SK-MEL-5 (cell line): ENCODE measurements at places on chromosomes 6 and 20.
A peak's percentile ranks its signal among the peaks of the same experiment; 100 is the strongest.

DNA sequence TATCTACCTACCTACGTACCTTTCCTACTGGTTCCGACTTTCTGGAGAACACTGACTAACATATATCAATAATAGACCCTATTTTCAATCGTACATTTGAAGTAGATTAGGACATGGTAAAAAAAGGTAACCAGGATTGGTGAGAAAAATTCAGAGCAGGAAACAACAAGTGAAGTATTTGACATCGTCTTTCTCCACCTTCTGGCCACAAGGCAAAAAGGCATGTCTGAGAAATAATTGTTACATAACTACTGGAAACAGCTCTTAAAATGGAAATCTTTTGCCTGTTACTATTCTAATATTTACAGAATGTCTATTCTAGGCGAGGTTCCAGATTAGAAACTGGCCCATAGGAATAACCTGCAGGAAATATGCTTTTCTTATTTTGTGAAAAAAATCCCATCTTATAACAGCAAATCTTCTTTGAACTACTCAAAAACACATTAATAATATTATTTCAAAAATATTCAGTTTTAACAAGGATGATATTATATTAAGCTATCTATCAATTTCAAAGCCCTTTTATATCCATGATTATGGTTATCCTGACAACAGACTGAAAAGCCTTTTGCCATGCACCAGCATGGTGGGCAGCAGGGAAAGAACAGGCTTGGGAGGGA is 80.8 kb downstream of the RCAN2 start:
- peak; percentile 16 for DNase-seq

DNA sequence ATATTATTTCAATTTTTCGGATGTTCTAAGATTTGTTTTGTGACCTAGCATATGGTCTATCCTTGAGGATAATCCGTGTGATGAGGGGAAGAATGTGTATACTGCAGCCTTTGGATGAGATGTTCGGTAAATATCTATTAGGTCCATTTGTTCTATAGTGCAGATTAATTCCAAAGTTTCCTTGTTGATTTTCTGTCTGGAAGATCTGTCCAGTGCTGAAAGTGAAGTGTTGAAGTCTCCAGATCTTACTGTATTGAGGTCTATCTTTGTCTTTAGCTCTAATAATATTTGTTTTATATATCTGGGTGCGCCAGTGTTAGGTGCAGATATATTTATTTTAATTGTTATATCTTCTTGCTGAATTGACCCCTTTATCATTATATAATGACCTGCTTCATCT is 32.2 kb upstream of the SNAP91 start:
- DNase-seq = no peak

DNA sequence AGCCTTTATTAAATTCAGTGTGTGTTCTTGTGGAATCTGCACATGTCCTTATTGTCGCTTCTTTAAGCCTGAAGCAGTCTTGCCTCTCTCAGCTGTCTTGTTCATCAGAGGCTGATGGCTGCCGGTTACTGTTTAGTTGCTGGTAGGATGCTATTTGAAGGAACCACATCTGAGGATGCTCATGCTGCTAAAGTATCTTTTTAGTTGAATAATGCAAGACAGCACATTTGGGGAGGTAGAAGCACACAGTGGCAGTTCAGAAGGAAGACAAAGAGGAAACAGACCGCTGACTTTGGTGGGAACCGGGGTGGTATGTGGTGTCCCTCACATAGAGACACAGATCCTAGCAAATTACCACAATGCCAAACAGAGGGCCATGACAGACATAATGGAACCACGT is 144.2 kb upstream of the HDDC2 start:
- no peak for DNase-seq

GRCh38 chr20:63664861-63665594 is 6.9 kb downstream of the RTEL1 start:
- no peak for DNase-seq

GRCh38 chr6:135030056-135030473 is 24.6 kb downstream of the HBS1L start:
- no peak for DNase-seq

GRCh38 chr20:47118206-47118605 is 223.6 kb downstream of the EYA2 start:
- no peak for DNase-seq

DNA sequence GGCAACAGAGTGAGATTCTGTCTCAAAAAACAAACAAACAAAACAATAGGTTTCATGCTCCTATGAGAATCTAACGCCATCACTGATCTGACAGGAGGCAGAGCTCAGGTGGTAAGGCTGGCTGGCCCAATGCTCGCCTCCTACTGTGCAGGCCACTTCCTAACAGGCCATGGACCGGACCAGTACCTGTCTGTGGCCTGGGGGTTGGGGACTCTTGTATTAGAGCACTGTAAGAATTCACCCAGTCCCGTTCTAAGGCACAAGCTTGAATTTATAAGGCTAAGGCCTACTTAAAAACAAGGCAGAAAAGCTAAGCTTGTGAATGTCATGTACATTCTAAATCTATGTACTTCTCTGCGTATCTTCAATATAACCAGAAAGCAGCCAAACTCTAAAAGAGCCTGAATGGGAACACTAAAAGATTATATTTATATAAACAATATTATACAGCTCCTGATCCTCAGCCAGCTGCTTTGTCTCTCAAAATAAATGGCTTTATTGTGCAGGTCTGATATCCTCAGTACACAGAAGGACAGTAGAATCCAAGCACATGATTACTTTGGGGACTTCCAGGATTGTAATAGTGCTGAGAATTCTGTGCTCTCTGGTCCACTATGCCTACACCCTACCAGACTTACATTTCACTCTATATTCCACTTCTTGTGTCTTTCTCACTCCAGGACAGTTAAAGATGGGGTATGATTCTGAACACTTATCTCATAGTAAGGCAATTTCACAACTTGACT is 64.5 kb upstream of the DST start:
- DNase-seq = peak; percentile 52

DNA sequence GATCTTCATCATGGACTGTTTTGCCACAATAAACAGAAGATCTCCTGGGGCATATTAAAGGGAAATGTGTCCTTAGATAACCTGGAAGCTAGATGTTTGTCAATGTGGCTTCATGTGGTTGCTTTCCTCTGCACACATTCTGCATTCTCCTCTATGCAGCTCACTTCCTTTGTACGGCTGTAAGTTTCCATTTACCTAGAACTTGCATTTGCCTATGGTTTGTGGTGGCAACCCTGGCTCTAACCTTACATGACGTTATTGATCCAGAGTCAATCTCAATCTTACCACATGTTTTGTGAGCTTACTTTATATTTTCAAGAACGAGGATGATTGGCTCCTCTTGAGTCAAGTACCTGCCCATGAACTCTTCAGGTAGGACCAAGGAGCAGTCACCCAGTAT is 863.1 kb downstream of the MAFB start:
- DNase-seq = no peak

GRCh38 chr6:132161283-132161682 is 210.1 kb upstream of the CCN2 start:
- DNase-seq = peak; percentile 81

DNA sequence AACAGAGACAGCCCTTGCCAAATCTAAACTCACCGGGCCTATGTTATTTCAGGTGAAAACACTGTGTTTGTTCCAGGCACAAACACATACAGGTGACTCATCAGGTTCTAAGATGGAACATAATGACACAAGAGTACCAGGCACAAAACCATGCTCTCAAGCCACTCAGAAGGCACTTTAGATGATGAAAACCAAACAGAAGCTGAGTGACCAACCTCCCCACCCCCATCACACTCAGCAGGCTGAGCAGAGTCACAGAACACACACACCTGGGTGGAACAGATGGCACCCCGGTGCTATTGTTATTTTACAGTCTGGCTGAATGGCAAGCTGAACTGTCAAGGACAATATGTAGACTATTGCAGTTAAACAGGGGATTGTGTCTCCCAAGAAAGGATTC is 20.6 kb upstream of the NKX2-2 start:
- no peak for DNase-seq

GRCh38 chr6:33824461-33825154 is 20.8 kb upstream of the MLN start:
- DNase-seq = peak; percentile 19

GRCh38 chr6:74942130-74942529 is 263.7 kb downstream of the COL12A1 start:
- no peak for DNase-seq

GRCh38 chr6:42266538-42266937 is 48.9 kb upstream of the MRPS10 start:
- DNase-seq = no peak

- no peak for DNase-seq
Observed at GRCh38 chr6:130771741-130772140, 55.5 kb upstream of the SMLR1 start.

DNA sequence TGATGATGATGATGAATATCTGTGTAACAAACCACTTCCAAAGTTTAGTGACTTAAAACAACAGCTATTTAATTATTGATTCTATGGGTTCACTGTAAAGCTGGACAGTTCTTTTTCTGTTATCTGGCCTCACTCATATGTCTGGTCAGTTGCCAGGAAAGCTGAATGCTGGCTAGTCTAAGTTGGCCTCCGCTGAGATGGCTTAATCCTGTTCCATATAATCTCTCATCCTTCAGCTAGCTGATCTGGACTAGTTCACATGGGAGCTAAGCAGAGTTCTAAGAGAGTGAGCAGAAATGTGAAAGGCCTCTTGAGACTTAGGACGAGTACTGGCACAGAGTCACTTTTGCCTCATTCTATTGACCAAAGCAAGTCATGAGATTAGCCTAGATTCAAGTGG is 334.7 kb upstream of the FLRT3 start:
- peak; percentile 21 for DNase-seq

DNA sequence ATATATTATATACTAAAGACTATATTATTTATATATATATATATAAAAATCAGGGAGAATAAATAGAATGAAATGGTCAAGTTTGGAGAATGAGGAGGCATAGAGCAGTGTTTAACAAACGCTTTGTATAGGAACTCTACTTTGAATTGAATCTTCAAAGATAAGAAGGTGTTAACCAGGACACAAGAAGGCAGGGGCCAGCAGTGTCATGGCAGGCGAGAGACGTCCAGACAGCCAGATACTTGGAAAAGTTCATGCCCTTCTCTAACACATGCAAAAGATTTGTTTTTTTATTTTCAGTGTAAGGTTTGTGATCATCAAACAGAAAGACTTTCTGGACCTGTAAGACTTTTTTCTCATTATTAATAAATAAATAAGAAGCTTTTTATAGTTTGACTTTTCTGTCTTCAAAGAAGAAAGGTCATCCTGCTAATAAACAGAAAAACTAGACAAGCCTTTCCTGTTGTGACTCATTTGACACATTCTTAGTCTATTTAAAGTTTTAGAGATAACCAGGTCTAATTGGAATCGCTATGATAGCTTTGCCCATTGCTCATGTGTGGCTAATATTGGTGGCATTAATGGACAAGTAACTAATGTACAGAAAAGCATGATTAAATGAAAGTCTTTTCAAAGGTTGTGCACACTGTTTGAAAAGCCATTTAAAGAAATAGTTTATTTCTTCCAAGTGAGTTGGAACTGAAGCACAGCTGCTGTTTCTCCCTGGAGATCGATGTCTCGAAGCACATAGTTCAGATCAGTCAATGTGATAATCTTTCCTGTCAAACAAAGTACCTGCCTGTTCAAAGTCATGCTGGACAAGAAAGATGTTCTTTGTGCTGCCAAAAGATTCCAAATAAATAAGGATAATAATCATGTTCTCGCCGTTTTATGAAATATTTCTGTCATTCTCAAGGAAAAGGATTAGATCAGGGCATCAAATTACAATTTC is 420.4 kb upstream of the OPRM1 start:
- no peak for DNase-seq

DNA sequence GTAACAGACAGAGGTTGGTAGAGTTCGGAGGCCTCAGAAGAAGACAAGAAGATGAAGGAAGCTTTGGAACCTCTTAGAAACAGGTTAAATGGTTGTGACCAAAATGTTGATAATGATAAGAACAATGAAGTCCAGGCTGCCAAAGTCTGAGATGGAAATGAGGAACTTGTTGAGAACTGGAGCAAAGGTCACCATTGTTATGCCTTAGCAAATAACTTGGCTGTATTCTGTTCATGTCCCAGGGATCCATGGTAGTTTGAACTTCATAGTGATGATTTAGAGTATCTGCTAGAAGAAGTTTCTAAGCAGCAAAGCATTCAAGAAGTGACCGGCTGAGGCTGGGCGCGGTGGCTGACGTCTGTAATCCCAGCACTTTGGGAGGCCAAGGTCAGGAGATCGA is 11.1 kb upstream of the LSM14B start:
- no peak for DNase-seq

DNA sequence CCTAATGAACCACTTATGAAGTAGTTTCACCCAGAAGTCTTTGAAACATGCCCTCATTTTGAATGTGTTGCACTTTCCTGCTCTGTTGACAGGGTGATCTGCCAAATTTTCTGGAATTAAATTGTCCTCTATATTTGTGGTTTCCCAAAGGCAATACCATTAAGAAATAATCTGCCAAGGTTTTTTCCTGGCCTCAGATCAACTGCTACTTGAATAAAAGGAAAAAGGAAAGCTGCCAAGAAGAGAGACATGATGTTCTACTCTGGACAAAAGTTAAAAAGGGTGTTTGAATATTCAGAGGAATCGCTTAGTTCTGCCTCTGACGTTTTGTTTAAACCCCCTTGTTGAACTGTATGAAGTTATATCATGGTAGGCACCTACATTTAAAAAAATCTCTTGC is 37.4 kb upstream of the ARMH2 start:
- no peak for DNase-seq

GRCh38 chr6:1686117-1687098 is 76.7 kb downstream of the FOXC1 start:
- peak; percentile 22 for DNase-seq

- DNase-seq = no peak
Observed at GRCh38 chr6:134683783-134684422, 266.0 kb downstream of the ALDH8A1 start.

GRCh38 chr6:73340048-73340447 is 14.0 kb downstream of the DPPA5 start:
- no peak for DNase-seq
